ENCODE measurements at places on chromosomes 2 and 18.

GRCh38 chr2:239215136-239215925, 185.5 kb downstream of the HDAC4 start:
- DNase-seq = no peak

- no peak for DNase-seq
These were observed 342.4 kb upstream of the ETAA1 start for GRCh38 chr2:67054728-67055127.

GRCh38 chr2:85158559-85159273, 25.5 kb downstream of the TCF7L1 start:
- no peak for DNase-seq

- DNase-seq = no peak
These were observed 2.6 kb upstream of the HTR2B start for GRCh38 chr2:231127480-231127879.

- DNase-seq = no peak
These were observed 23.7 kb downstream of the PCARE start for GRCh38 chr2:29050591-29050990.

GRCh38 chr18:58903533-58903932, 38.9 kb downstream of the ZNF532 start:
- DNase-seq = no peak
